ENCODE measurements at places on chromosomes 1 and 21.

DNA sequence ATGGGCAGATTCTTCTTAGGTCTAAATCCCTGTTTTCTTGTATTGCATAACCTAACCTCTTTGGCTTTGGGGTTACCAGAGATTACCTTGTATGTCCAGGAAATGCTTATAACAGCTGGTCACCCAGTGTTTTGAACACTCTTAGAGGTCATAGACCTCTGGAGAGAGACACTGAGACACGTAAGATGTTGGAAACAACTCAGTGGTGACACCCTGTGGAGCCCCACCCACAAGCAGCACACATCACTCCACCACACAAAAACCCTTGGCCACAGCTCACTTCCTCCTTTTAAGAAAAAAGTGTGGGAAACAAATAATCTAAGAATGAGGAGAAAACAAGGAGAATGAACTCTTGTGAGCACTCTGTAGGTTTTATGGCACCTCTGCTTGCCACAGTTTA lies 26.3 kb upstream of the CYP4B1 start:
- no peak for DNase-seq

GRCh38 chr1:9267352-9267686 lies 25.4 kb upstream of the SPSB1 start:
- DNase-seq: no peak

GRCh38 chr1:93776728-93777127 lies 95.1 kb upstream of the BCAR3 start:
- DNase-seq: no peak

GRCh38 chr1:46809071-46809470 lies 10.2 kb downstream of the CYP4B1 start:
- DNase-seq: no peak

GRCh38 chr1:6743189-6744101 lies 41.8 kb upstream of the CAMTA1 start:
- DNase-seq: peak; percentile 83

- DNase-seq: peak; percentile 81
These were observed 6.4 kb downstream of the LAMC1 start for GRCh38 chr1:183029591-183030000.

GRCh38 chr1:85607126-85607920 lies 26.8 kb downstream of the CCN1 start:
- peak; percentile 99 for DNase-seq

GRCh38 chr1:10065344-10065685 lies 32.6 kb downstream of the UBE4B start:
- no peak for DNase-seq

DNA sequence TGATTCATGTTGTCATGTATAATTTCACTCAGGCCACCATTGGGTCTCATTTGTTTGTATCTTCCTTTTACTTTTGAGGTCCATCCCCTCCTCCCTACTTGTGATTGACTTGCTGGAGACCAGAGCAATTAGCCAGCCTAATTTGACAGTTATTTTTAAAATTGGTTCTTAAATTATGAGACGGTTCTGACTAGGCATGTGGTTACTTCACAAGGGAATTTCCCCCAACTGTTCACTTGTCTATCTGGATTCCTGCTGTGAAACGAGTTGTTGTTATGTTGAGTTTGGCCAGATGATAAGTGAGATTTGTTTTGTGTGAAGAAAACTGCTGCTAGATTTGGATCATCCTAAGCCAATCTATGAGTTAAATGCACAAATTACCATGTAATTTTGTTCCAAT lies 359.1 kb downstream of the BARHL2 start:
- no peak for DNase-seq

- DNase-seq: peak; percentile 20
These were observed 120.7 kb upstream of the KRTAP19-8 start for GRCh38 chr21:31158789-31159581.

DNA sequence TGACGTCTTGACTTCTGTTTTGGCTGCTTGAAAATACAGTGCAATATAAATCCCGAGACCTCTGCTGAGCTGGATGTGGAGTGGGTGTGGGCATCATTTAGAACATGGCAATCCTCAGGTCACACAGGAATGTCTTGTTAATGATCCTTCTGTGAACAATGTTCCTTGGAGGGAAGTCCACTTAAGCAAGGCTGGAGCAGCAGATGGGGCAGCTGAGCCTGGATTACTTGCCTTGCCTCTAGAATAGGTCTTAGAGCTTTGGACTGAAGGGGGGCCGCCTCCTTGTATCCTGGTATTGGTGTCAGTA lies 926 bp upstream of the SCMH1 start:
- peak; percentile 35 for DNase-seq

DNA sequence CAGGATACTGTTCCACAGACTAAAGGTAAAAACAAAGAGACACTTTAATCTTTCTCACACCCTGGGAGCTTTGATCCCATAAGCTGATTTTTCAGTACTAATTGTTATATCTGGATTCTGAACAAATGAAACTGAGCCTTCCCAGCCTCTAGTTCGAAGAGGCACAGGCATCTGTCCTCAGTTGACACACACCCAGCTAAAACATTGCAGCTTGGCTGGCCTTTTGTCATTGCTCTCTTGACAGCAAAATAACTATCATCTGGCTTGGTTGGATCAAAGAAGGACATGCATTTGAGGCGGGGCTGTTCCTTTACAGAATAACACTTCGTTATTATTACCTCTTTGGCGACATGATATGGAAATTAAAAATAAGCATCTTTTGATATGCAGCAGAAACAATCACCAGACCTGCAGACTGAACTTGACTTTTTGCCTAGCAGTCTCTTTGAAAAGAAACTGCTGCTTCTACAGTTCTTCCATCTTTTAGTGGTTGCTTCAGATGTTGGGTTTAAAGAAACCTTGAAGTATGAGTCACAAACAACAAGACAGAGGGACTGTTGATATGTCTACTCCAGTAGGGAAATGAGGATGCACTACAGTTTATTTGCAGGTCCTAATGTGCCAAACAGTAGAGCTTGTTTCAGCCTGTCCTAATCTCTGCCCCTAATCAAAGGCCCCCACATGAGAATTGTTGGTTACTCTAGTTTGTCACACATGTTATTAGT lies 166.5 kb downstream of the TPR start:
- DNase-seq: peak; percentile 41

- no peak for DNase-seq
These were observed 184.5 kb upstream of the TMPRSS15 start for GRCh38 chr21:18588001-18588662.

GRCh38 chr1:34763142-34763781 lies 3.7 kb downstream of the GJB4 start:
- DNase-seq: no peak

GRCh38 chr1:49435291-49435690 lies 588.5 kb downstream of the AGBL4 start:
- DNase-seq: no peak

GRCh38 chr1:5632224-5632623 lies 360.0 kb downstream of the NPHP4 start:
- no peak for DNase-seq

GRCh38 chr1:28266920-28267322 lies 7.6 kb downstream of the SESN2 start:
- DNase-seq: no peak

DNA sequence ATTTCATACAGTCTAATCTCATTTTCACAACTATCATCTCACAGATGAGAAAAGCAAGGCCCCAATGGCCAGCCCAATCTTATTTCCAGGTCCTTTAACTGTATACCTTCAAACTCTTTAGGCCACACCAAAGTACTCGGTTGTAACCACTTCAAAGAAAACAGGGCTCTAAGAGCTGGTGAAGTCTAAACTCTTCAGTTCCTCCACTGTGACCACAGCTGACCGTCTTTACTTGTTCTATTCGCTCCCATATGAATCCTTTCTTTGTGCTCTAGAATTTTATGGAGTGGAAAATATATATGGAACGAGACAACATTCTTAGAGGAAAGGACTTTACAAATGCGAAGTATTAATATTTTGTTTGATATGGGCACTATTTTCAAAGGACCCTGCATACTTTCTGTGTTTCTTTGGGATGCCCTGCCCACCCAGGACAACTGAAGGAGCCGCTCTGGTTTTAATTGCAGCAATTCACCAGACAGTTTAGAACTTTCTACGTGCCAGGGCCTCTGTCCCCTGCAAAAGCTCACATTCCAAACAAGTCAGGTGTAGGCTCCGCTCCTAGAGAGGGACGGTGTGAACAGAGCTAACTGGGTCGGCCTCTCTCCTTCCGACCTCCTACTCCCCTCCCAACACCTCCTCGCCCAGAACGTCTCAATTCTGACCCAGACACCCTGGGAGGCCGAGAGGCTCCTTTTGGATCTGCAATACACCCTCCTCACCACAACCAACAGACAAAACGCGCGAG lies 15.7 kb downstream of the IER5 start:
- DNase-seq: no peak

Measured in amniotic epithelial cell (primary cell).